ENCODE measurements at places on chromosomes 11 and 22.
A peak's percentile ranks its signal among the peaks of the same experiment; 100 is the strongest.

GRCh38 chr22:21982338-21982965 is at the start of gene TOP3B:
Gene TOP3B, minus strand, starts transcription at chr22:21982787. Its CDS starts 7,078 bp downstream, at chr22:21975709.
- H3K27ac ChIP-seq: peak within 1 kb of the TSS; percentile 74
- no peaks in the 10 kb centered on the region for H3K27me3 ChIP-seq
- H3K4me1 ChIP-seq: peaks cover 40% of the 10 kb centered on the region
- peak; percentile 69 for DNase-seq
- peak within 1 kb of the TSS; percentile 85 for H3K4me3 ChIP-seq

GRCh38 chr11:96366024-96366423 is 23.0 kb upstream of the MAML2 start:
- H3K36me3 ChIP-seq: peaks cover 21% of the 10 kb centered on the region
- no peak overlapping the region for H3K27ac ChIP-seq
- no peaks in the 10 kb centered on the region for H3K4me1 ChIP-seq

DNA sequence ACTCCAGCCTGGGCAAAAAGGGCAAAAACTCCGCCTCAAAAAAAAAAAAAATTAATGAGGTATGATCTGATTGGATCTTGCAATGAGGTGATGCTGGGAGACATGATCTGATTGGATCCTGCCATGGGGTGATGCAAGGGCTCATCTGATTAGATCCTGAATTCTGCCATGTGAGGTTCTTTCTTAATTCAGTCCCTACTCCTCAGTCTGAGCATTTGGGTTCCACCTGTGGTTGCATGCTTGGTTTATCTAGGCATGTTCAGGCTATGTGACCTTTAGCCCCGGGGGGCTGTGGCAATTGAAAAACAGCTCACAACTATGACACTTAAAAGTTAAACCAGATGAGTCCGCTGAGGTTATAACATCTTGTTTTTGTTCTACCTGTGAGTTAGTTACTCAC is 4.8 kb upstream of the TRIM6 start:
- no peak overlapping the region for H3K27ac ChIP-seq
- H3K4me3 ChIP-seq: no peak overlapping the region
- DNase-seq: no peak
- H3K4me1 ChIP-seq: no peaks in the 10 kb centered on the region
- H3K27me3 ChIP-seq: peaks cover 7% of the 10 kb centered on the region

DNA sequence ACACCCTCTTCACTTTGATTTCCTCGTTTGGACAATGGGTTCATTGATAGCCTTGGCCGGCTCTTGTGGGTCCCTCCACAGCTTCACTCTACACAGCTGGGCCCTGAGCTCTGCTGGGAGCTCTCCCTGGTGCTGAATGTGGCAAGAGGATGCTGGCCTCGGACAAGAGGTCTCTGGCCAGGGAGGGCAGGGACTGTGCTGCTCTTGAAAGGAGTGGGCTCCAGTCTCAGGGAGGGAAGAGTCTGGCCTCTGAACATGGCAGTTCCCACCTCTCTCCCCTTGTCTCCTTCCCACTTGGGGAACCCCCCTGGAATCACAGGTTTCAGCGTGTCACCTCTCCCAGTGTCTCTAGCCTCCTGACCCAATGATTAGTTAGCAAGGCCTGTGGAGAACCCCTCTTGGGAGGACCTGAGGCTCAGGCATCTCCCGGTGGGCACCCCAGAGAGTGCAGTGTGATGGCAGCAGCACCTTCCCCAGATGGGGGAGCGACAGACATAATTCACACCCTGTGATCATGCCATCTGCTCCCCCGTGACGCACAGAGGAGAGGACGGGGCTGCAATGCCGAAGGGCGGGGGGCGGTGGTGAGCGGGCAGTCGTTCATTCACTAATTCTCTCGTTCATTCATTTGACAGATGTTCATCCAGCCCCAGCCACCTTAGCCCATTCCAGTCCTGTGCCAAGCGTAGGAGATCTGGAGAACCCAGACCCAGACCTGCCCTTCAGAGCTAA is 2.8 kb upstream of the CABP7 start:
- no peak overlapping the region for H3K4me3 ChIP-seq
- H3K27me3 ChIP-seq: peaks cover 69% of the 10 kb centered on the region
- peaks cover 10% of the 10 kb centered on the region for H3K4me1 ChIP-seq
- H3K27ac ChIP-seq: no peak overlapping the region

GRCh38 chr11:19392847-19393518 is 152.2 kb upstream of the E2F8 start:
- H3K36me3 ChIP-seq: no peaks in the 10 kb centered on the region
- H3K27me3 ChIP-seq: peaks cover 2% of the 10 kb centered on the region
- no peak overlapping the region for H3K4me3 ChIP-seq
- no peak overlapping the region for H3K27ac ChIP-seq
- no peak for DNase-seq
- peaks cover 7% of the 10 kb centered on the region for H3K4me1 ChIP-seq

GRCh38 chr11:90639461-90639993 is 416.7 kb upstream of the CHORDC1 start:
- no peak overlapping the region for H3K27ac ChIP-seq
- no peak for DNase-seq
- no peaks in the 10 kb centered on the region for H3K4me1 ChIP-seq
- H3K4me3 ChIP-seq: no peak overlapping the region

DNA sequence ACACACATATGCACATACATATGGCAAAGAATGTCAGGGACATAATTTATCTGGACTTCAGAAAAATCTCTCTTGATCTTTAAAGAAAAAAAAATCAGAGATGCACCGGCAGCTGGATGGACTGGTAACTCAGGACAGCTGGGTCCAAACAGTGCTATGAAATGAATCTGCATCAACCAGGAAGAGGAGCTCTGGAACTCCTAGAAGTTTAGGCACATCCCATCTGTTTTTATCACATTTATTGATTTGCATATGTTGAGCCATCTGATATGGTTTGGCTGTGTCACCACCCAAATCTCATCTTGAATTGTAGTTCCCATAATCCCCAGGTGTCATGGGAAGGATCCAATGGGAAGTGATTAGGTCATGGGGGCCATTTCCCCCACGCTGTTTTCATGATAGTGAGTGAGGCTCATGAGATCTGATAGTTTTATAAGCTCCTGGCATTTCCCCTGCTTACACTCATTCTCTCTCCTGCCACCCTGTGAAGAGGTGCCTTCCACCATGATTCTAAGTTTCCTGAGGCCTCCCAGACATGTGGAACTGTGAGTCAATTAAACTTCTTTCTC is 87.7 kb upstream of the AKIP1 start:
- H3K27me3 ChIP-seq: peaks cover 9% of the 10 kb centered on the region
- no peaks in the 10 kb centered on the region for H3K36me3 ChIP-seq
- H3K4me3 ChIP-seq: no peak overlapping the region
- H3K27ac ChIP-seq: no peak overlapping the region
- no peaks in the 10 kb centered on the region for H3K4me1 ChIP-seq

DNA sequence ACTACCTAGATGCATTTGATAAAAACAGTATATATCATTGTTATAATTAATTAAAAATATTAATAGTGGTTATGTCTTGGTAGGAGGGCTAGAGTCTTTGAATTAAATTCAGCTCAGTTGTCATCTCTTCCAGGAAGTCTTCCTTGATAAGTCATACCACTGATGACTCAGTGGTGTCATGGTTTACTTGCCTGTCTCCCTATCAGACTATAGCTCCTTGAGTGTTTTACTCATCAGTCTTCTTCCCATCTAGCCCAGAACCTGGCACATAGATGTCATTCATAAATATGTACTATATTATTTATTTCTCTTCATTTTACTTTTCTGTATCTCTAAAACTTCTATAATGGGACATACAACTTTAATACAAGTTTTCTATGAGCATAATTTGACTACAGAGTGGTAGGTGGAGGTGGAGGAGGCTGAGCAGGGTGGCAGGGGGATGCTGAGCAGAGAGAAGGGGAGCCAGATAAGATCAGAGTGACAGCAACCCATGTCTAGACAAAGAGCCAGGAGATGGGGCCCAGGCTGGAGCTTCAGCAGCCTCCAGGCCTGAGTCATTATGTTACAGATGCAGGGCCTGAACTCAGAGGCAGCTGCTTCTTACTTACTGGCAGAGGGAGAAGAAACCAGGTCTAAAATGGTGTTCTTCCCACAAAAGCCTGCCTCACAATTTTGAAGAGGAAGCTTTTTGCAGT is 82.3 kb upstream of the PHOX2A start:
- peaks cover 2% of the 10 kb centered on the region for H3K36me3 ChIP-seq
- no peak for DNase-seq
- no peak overlapping the region for H3K4me3 ChIP-seq
- no peaks in the 10 kb centered on the region for H3K27me3 ChIP-seq

- no peak for DNase-seq
- peaks cover 5% of the 10 kb centered on the region for H3K36me3 ChIP-seq
- H3K27ac ChIP-seq: no peak overlapping the region
- H3K27me3 ChIP-seq: peaks cover 79% of the 10 kb centered on the region
Measured at GRCh38 chr11:124863826-124864165, 1.4 kb upstream of the ROBO3 start.

- no peak overlapping the region for H3K4me3 ChIP-seq
- no peaks in the 10 kb centered on the region for H3K36me3 ChIP-seq
- no peaks in the 10 kb centered on the region for H3K4me1 ChIP-seq
Measured at GRCh38 chr11:91263496-91264365, 960.9 kb upstream of the FAT3 start.

DNA sequence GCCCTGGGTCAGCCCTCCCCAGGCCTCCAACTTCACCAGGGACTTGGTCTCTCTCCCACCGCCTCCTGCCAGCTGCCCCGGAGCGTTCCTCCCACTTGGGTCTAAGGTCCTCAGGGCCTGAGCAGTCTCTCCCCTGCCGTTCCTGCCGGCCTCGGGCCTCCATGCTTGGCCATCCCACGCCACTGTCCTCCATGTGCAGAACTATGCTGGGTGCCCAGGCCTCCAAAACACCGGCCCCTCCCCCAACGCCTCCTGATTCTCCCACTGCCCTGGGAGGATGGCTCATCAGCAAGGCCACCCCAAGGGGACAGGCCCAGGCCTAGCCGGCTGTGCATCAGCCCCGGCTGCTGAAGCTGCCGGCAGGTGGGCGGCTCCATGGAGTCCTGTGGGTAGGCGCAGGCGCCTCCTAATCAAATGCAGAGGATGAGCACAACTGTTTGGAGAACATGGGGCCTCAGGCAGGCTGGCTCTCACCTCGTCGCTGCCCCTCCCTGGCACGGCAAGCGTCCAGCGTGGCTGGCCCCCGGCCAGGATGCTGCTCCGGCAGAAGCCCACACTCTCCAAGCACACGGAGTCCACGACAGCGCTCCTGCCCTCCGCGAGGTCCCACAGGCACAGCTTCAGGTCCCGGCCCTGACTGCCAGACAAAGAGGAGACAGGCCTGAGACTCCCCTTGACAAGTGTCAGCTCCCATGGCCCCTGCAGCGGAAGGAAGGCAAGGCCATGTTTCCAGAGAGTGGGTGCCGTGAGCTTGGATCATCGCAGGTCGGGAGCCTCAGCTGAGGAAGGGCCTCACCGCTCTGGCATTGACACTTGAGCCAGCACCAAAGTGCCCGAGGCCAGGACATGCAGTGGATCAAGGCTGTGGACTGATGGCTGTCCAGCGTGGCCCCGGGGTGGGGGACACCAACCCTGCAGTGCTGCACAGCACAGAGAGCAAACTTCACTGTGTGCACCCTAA is 42.6 kb downstream of the GNB1L start:
- H3K4me1 ChIP-seq: peaks cover 9% of the 10 kb centered on the region
- peaks cover 1% of the 10 kb centered on the region for H3K36me3 ChIP-seq
- no peak overlapping the region for H3K27ac ChIP-seq
- no peaks in the 10 kb centered on the region for H3K27me3 ChIP-seq
- no peak for DNase-seq
- no peak overlapping the region for H3K4me3 ChIP-seq

DNA sequence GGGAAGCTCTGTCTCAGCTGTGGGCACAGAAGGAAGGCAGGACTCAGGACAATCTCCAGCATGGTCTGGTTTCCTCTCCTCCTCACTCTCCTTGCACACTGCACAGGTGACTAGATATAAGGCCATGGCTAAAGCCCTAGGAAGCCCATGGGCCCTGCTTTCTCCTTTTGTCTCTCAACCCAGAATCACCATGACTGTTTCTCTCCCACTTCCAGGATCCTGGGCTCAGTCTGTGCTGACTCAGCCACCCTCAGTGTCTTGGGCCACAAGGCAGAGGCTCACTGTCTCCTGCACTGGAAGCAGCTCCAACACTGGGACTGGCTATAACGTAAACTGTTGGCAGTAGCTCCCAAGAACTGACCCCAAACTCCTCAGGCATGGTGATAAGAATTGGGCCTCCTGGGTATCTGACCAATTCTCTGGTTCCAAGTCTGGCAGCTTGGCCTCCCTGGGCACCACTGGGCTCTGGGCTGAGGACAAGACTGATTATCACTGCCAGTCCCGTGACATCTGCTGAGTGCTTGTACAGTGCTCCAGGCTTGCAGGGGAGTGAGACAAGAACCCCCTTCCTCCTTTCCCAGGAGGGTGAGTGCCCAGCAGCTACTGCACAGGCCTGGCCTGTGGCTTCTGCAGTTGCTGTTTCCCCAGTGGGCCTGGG is 104.0 kb upstream of the TOP3B start:
- peaks cover 2% of the 10 kb centered on the region for H3K36me3 ChIP-seq
- H3K4me1 ChIP-seq: no peaks in the 10 kb centered on the region
- DNase-seq: no peak
- no peak overlapping the region for H3K27ac ChIP-seq
- H3K27me3 ChIP-seq: peaks cover 60% of the 10 kb centered on the region
- H3K4me3 ChIP-seq: no peak overlapping the region

- H3K27ac ChIP-seq: no peak overlapping the region
- peaks cover 5% of the 10 kb centered on the region for H3K4me1 ChIP-seq
- no peak for DNase-seq
- no peaks in the 10 kb centered on the region for H3K36me3 ChIP-seq
- H3K4me3 ChIP-seq: no peak overlapping the region
Measured at GRCh38 chr11:2746401-2747247, 46.8 kb upstream of the KCNQ1OT1 start.

DNA sequence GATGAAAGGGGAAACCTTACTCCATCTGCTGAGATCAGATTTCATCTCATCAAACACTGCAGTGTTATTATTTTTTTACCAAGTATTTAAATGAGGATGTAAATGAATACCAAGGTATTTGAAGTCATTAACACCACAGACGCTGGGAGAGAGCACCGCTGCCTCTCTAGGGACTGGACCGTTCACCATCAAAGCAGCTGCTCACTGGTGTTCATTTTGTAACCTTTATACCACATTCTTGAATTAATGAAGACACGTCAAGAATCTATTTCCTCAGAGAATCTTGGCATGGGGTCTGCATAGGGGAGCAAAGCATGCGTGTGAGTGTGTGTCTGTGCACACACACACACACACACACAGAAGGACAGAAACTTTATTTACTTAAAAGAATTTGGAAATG is 15.6 kb downstream of the SIAE start:
- no peak overlapping the region for H3K4me3 ChIP-seq
- H3K27ac ChIP-seq: no peak overlapping the region
- no peaks in the 10 kb centered on the region for H3K36me3 ChIP-seq
- H3K4me1 ChIP-seq: no peaks in the 10 kb centered on the region
- DNase-seq: no peak

DNA sequence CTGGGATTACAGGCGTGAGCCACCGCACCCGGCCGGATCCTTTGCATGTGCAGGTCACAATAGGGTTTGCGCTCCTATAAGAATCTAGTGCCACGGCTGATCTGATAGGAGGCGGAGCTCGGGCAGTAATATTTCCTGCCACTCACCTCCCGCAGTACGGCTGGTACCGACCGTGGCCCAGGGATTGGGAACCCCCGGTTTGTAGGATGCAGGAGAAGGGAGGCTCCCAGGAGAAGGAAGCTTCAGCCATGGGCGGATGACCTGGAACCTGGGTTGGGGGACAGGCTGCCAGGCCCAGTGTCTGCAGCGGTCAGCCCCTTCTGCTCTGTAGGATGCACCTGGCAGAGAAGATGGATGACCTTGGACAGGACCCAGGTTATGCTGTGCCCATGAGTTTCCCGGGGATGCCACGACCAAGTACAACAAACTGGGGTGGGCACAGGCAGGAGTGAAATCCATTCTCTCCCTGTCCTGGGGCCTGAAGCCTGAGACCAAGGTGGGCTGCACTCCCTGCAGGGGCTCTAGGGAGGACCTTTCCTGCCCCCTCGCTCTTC is 818.9 kb downstream of the BRD1 start:
- no peak overlapping the region for H3K4me3 ChIP-seq
- peaks cover 2% of the 10 kb centered on the region for H3K36me3 ChIP-seq
- H3K27ac ChIP-seq: no peak overlapping the region
